Hepatocyte (in vitro differentiated cells): ENCODE measurements at places on chromosomes 11 and 22.

GRCh38 chr22:31269892-31270579 lies 22.3 kb downstream of the PIK3IP1 start:
- no peak for DNase-seq

DNA sequence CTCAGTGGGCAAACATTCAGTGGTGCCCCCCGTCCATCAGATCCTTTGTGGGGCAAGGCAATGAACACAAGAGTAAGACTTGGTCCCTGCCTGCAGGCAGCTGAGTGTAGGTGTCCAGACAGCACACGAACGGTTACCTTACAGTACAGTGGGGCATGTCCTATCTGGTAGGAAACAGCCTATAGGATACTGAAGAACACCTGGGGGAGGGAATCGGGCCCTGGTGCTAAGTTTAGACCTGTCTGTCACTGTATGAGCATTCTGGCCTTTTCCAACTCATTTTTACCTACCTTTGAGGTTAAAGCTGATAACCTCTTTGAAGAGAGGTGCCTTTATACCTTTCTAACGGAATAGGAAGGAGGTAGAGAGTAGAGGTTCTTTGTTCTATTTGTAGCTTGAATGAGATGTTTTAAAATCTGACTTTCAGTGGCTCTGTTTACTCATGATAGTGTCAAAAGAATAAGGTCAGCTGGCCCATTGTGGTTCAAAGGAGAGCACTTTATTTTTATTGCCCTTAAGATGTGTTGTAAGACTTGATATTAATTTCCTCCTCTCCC lies 8.9 kb downstream of the ZNRF3 start:
- peak; percentile 34 for DNase-seq

- DNase-seq, result peak; percentile 49
These were observed at the start of gene ABCG4 for GRCh38 chr11:119149018-119149785. Gene ABCG4, plus strand, starts transcription at chr11:119149052. Its CDS starts 914 bp downstream, at chr11:119149966.

GRCh38 chr11:3153291-3153861 lies 11.7 kb downstream of the OSBPL5 start:
- DNase-seq, result peak; percentile 38

DNA sequence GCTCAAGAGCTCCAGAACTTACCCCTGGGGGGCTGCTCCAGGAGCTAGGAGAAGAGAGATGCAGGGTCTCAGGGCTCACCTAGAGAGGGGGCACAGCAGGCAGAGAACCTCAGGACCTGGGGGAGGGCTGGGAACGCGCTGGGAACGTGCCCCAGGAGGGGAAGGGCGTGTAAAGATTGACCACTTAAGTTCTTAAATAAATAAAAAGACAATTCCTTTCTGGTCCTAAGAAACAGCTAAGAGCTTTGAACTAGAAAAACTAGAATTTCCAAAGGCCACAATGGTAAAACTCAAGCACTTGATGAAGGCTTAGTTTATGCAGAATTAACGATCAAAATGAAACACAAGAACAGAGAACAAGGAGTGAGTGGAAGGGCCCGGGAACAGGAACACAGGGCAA lies 89.1 kb downstream of the CELSR1 start:
- no peak for DNase-seq
